ENCODE measurements at places on chromosomes 12 and 14. TPM values are rescaled to one million over a fixed set of nuclear protein-coding genes. Genes with fewer than 3 reads are reported as not detected.

IRAK3 gene
- total RNA-seq = 0.70 TPM

CLEC1A gene
- not detected for total RNA-seq

OTUB2 gene
- 2.4 TPM for total RNA-seq

MYH6 gene
- total RNA-seq = not detected

AVPR1A gene
- total RNA-seq = not detected

LRFN5 gene
- total RNA-seq = not detected

All from hair follicular keratinocyte (primary cell).